ENCODE measurements at places on chromosomes 3 and 15. TPM values are rescaled to one million over a fixed set of nuclear protein-coding genes. Genes with fewer than 3 reads are reported as not detected.

Gene VWA5B2
- total RNA-seq, result 0.28 TPM

Gene GTF2E1
- 32.0 TPM for total RNA-seq

Gene BUB1B
- 67.8 TPM for total RNA-seq

- DNase-seq, result no peak
These were observed 257.4 kb downstream of the SV2B start for GRCh38 chr15:91357486-91357885.

- DNase-seq, result no peak
These were observed 63.4 kb upstream of the IL12A start for GRCh38 chr3:159925248-159925647.

DNA sequence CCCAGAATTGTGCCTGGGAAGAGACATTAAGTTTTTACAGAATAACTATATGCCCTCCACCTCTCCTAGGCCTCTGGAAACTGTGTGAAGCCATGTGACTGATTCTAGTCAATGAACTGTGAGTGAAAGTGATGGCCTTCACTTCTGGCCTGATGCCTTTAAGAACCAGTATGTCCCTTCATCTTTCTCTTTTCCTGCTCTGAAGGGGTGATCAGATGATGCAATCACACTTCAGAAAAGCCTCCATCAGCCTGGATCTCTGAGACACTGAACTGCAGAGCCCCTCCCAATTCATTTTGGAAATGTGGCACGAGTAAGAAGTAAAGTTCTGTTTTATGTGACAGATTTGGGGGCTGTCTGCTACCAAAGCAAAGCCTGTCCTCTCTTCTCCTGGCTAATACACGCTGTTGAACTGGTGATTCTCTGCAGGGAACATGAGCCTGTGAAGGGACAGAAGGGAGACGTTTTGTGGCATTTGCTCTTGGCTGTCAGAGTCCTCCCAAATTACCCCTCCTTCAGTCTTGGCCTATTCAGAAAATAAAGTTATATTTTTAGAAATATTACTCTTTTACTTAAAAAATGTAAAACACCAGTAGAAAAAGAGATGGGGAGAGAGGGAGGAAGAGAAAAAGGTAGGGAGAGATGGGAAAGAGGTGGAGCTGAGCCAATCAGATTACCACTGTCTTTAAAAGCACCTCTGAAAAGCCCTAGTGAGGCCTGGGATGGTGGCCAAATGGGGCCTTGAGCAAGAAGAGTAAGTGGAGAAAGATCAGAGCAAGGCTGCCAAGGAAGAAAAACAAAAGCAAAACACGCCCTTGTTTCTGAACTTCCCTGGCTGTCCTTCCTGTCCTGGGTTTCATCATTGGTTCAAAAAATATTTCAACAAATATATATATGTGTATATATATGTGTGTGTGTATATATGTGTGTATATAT, 40.9 kb upstream of the RYK start:
- no peak for DNase-seq
